ENCODE measurements at places on chromosomes 12 and 14.

GRCh38 chr12:48285751-48286650 is 64.7 kb downstream of the ZNF641 start:
- DNase-seq, result no peak

DNA sequence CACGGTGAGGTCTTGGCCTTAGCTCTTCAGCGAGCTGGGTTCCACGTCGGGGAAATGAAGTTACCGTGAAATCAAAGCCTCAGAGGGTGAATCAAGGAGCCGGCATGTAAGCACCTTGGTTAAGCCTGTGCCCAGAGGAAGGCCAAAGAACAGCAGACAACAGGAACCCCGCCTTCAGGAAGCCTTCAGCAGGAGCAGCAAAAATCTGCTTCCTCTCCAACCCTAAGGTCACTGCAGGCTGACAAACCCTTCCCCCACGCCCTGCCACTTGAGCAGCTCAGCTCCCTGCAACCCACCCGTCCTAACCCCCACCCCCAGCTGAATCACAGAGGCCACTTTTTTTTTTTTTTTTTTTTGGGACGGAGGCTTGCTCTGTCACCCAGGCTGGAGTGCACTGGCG is 72.9 kb upstream of the LTA4H start:
- DNase-seq, result no peak

DNA sequence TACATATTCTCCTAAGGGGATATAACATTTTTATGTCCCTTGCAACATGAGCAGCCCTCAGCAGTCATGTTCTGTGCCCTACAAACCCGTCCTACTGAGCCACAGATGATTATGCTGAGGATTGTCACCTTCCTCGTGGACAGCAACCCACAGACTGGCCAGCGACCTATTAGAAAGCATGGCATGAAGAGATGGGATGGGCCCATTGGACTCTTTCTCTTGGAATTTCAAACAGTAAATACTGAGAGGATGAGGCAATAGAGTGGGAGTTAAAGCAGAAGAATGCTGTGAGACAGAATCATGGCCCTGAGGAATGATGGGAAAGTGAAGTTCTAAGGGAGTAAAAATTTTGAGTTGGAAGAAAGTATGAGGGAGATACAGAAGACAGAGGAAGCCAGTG is 149.9 kb upstream of the BTG1 start:
- DNase-seq, result peak; percentile 65

- no peak for DNase-seq
These were observed 24.7 kb downstream of the CCDC85C start for GRCh38 chr14:99579120-99579836.

DNA sequence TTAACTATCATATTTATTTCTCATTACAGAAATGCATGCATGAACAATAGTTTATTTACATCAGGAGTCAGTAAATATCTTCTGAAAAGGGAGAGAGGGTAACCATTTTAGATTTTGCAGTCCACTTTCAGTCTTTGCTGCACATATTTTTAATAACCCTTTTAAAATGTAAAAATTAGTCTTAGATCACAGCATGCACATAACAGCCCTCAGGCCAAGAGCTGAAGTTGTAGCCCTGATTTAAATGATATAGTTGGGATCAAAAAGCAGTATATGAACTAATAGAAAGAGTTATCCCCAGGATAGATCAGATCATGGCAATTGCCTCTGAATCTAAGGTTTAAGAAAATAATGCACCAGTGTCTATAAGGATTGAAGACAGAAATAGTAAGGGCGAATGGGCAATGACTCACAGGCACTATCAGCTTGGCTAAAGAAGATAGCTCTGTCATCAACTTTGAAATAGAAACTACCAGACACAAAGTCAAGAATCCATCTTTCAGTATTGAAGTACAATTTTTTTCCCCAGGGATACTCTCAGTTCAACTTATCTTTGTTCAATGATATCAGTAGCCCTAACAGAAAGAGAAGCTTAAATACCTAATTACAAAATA is 13.1 kb upstream of the CLEC7A start:
- no peak for DNase-seq

DNA sequence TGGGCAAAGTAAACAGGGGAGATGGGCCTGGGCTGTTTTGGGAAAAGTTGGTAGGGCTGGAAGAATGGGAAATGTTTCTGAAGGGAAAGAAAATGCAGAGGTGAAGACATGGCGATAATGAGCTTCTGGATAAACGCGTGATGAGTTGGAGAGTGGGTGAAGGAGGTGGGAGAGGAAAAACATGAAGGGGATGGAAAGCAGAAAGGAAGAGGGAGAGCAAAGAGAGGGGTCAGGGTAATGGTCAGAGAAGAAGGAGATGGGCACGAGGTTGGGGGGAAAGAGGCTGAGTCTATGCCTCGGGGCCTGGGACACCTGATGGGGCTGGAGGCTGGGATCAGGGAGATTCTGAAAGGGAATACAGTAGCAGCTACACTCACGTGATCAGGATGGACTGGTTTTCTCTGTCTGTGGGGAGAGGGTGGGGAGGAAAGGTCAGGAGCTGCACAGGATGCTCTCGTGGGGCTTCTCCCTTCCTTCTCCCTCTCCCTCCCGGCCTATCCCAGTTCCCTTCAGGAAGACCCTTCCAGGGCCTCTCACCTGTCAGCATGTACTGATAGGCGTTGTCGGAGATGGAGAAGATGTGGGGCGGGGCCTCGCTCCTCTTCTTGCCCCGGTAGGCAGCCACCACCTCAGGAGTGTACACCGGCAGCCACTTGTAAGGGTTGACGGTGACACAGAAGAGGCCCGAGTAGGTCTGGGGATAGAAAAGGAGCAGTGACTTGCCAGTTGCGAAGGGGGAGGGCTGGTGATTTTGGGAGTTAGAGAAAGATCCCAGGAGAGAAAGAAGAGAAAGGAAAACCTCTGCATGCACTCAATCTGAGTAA is 3.1 kb downstream of the MYH7 start:
- DNase-seq, result no peak

DNA sequence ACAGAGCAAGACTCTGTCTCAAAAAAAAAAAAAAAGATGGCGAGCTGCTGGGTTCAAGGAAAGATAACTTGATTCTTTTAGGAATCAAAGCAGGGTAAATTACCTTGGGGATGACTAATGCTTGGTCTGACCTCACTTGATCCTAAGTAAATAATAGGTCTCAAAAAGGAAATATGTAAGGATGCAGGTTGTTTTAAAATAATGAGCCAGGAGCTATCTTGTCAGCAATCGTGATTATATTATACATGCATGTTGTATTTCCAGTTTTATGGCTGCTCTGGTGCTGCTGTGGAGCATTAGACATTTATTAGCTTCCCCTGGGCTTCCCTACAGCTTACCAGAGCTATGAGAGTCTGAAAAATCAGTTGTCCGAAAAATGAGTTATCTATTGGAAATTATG is 2.6 kb downstream of the EIF2B2 start:
- DNase-seq, result no peak

DNA sequence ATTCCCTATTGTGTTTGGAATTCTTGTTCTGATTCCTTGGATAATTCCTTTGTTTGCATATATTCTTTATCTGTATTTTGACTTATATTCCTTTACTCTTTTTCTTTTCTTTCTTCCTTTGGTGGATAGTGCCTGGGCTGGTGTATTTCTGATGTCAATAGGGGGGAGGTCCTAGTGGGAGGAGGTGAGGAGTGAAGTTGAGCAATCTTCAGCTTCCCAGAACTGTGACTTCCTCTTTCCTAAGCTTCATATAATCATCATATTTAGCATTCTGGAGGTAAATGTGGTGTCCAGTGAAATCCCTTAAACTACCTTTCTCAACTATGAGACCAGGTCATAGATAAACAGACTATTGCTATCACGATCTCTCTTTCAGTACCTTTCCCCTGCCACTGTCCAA is 29.6 kb upstream of the TBPL2 start:
- DNase-seq, result no peak

- DNase-seq, result peak; percentile 62
These were observed 14.3 kb downstream of the MAP3K12 start for GRCh38 chr12:53484686-53485575.

GRCh38 chr12:126554625-126555024 is 1489.4 kb downstream of the AACS start:
- no peak for DNase-seq

- no peak for DNase-seq
These were observed 26.3 kb downstream of the PDE6H start for GRCh38 chr12:14999021-14999694.

- peak; percentile 46 for DNase-seq
These were observed 70.3 kb upstream of the STXBP6 start for GRCh38 chr14:25120261-25120660.

- no peak for DNase-seq
These were observed 3.2 kb downstream of the DCAF4 start for GRCh38 chr14:72929316-72930080.

DNA sequence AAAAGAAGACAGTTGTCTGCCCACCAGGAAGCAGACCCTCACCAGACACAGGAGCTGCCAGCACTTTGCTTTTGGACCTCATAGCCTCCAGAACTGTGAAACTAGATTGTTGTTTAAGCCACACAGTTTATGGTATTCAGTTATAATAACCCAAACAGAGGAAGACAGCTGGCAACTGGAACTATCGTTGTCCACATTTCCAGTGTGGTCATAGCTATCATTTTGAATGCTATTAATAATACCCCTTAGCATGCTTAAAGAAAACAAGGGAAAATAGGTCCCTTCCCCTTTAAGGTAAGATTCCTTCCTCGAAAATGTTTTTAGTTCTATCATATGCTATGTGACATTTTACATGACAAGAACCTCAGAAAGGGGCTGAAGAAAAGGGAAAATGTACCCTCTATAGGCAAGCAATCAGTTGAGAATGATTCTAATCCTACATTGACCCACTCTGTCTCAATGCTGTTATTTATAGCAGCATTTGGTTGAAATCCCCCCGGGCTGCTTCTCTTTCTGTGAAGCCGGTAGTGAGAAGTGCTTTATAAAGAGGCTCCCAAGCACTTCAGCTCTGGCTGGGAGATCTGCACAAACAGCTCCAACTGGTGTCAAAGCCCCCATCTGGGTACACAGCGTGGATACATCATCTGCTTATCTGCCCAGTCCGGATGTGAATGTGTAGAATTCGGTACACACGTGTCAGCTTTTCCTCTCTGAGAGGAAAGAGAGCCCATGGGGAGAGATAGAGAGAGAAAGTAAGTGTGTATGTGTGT is 221.2 kb upstream of the FLRT2 start:
- DNase-seq, result no peak

DNA sequence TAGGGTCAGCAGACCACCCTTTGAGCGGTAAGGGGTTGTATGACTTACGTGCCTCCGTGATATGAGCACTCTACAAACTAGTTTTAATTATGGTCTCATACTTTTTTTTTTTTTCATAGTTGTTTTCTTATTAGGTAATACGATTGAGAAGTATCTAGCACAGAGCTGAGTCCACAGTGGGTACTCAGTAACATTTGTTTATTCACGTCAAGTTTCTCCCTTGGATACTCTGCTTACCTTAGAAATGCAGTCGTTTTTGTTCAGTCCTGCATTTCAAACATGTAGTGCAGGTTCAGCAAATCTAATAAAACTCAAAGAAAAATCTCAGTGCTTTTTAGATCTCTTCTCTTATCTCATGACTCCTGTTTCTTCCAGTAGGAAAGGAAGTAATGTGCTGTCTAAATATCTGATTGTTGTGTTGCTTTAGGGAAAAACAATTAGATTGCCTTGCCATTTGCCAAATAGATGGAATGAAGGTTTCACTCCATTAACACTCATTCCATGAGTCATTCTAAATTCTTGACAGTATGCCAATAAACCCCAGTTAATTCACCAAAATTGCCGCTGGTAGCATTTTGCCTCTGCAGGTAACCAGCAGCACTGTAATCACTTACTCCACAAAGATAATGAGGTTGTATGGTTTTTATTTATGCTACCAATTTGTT is 118.9 kb downstream of the PTCSC3 start:
- DNase-seq, result no peak

DNA sequence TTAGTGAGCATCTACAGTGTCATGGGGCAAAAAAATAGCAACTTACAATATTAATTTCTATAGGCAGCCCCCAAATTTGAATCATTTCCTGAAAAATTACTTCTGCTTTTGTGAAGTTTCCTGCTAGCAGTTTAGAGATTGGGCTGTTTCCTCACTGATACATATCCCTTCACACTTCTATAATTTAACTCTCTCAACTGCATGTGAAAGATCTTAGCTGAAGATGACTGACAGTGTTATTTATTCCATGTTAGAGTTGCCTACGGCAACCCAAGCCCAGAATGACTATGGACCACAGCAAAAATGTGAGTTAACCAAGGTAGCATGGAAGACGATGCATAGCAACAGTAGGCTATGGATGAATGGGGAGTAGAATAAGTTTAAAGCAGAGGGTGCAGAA is at the start of gene KLRG1:
TSS of gene KLRG1 (plus strand) at position 134 of the 400 bp plus-strand sequence. CDS start at position 224, 90 bp downstream.
- no peak for DNase-seq

DNA sequence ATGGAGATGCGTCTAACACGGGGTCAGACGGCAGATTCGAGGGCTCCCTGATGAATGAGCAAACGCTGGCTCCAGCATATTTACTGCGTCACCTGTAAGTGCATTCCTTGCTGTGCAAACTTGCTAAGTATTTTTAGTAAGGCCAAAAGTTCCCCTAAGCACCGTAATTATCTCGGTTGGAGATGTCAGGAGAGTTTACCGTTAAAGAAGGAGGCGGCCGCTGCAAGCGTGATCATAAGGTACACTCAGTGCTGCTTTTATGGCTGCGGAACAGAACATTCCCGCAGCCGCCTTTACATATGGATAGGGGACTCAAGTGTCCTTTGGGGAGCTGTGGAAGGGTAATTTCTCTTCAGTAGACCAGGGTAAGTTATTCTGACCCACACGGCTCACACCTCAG is 175.6 kb downstream of the GLT1D1 start:
- DNase-seq, result no peak

DNA sequence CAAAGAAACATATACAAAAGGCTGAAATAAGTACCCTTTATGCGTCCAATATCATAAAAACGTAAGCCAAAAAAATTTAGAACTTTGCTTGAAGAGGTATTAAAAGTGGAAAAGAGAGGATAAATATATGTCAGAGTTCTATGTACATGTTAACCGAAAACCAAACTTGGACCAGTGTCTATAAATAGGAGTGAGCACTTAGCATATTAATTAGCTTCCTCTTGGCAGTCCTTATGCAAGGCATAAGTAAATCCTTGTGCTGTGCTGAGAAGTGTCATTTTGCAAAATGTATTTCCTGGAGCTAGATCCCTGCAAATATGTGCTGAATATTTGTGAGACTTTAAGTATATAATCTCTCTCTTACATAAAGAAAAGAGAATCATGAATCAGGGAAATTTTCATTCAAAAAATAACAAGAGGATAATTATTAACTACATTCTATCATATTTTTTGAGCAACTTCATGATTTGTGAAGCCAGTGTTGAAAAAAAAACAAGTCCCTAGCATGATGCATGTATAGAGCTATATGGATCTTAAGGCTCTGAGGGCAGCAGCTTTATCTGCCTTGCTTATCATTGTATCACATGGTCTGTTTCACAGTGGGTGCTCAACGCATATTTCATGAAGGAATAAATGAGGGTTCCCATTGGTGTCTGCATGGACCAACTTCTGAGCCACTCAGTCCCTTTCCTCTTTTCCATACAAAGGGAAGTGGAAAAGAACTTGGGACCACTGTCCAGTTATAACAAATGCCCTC is 326.1 kb downstream of the PDZRN4 start:
- no peak for DNase-seq

- DNase-seq, result no peak
These were observed 135.2 kb downstream of the RERGL start for GRCh38 chr12:17954788-17955187.
